ENCODE measurements at places on chromosomes 2 and 18.

DNA sequence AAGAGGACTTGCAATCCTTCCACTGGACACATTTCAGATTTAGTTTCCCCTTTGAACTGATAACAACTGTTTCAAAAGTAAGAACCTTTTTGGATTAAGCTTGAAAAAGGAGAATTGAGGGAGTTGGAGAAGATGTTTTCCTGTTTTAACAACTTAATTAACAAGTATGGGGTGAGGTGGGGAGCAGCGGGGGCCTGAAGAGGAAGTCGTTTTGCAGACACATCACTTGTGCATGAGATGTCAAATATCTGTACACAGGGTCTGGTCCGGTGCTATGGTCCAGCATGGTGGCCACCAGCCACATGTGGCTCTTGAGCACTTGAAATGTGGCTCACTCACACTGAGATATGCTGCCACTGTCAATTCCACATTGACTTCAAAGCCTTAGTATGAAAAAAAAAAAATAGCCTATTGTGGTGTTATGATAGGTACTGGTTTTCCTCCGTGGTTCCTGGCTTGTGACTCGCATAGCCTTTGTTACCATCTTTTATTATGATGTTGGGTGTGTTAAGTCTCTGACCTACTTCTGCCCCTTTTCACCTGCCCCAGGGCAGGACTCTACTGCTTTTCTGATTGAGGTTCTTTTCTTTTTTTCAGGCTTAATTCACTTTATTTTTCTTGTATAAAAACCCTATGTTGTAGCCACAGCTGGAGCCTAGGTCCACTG is 205.5 kb downstream of the BCL2 start:
- DNase-seq: no peak

- DNase-seq: peak; percentile 22
Measured at GRCh38 chr2:234003972-234004617, 46.4 kb upstream of the SPP2 start.

DNA sequence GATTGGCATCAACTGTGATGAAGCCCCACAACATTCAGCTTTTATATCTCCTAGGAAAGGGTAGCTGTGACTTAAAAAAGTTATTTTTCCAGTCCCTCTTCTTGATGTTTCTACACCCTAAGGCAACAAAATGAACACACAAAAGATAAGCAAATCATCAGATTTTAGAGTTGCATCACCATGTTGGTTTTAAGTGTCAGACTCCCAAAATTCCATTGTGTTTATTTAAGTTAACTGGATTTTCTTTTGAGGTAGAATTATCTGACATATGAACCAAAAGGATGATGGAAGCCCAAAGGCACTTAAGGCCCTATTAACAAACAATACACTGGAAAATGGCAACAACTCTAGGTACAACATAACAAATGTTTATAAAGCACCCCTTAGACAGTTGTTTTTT is 261.7 kb upstream of the SLC39A10 start:
- no peak for DNase-seq

- DNase-seq: peak; percentile 8
Measured at GRCh38 chr18:44786688-44787087, 106.0 kb downstream of the SETBP1 start.

GRCh38 chr2:175842996-175843395 is 159.1 kb downstream of the LNPK start:
- DNase-seq: no peak

DNA sequence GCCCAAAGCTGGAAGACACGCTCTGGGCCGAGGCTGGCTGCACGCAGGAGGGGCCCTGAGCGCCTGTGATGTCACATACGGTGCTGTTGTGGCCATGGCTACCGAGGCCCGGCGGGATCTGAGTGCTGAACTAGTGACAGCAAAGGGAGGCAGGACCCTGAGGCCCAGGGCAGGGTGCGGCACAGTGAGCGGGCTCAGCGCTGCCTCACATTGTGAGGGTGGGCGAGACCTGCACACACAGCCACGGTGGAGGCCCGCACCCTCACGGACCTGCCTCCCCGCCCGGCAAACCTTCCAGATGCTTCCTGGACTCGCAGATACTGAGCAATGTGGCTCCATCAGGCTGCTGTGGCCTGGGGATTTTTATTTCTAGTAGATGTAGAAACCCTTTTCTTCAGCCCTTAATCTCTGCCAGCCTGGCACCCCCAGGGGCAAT is 133.8 kb upstream of the CTDP1 start:
- no peak for DNase-seq

GRCh38 chr2:105876191-105876590 is 131.5 kb downstream of the NCK2 start:
- DNase-seq: no peak

DNA sequence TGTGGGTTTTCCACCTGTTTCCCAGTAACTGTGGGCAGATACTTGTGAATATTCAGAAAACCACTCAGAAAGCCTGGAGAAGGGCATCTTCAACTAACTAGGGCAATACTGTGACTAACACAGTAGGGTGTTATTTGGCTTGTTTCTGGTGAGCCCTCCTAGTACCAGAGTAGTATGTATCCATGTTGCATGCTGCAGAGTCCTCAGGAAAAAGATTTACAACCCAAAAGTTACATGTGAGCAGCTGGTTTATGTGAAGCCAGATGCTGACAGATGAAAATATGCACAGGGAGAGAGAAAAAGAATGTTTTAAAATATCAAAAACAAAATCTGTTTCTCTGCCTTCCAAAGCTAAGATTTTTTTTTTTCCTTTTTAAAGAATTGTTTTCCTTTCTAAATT is 333.2 kb upstream of the UBE2E3 start:
- DNase-seq: no peak

- DNase-seq: no peak
Measured at GRCh38 chr2:39867268-39867667, 88.2 kb upstream of the THUMPD2 start.

GRCh38 chr2:217992061-217992460 is 10.7 kb downstream of the TNS1 start:
- DNase-seq: no peak

GRCh38 chr18:78352910-78353309 is 626.7 kb upstream of the SALL3 start:
- DNase-seq: no peak

- no peak for DNase-seq
Measured at GRCh38 chr2:185466915-185467314, 271.7 kb upstream of the FSIP2 start.

GRCh38 chr2:173664513-173664910 is 300.7 kb downstream of the SP3 start:
- DNase-seq: no peak

DNA sequence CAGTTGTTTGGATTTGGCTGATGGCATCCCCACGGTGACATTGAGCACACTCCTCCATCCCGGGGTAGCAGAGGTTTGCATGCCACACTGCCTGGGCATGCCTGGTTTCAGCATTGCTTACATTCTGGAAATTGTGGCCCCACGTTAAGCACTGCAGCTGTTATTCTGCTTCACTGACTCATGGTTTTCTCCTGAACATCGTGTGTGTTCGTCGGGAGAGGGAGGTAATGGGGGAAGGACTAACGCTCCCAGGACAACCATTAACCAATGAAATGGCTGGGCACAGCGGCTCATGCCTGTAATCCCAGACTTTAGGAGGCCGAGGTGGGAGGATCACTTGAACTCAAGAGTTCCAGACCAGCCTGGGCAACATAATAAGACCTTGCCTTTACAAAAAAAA is 28.2 kb upstream of the YWHAQ start:
- no peak for DNase-seq

DNA sequence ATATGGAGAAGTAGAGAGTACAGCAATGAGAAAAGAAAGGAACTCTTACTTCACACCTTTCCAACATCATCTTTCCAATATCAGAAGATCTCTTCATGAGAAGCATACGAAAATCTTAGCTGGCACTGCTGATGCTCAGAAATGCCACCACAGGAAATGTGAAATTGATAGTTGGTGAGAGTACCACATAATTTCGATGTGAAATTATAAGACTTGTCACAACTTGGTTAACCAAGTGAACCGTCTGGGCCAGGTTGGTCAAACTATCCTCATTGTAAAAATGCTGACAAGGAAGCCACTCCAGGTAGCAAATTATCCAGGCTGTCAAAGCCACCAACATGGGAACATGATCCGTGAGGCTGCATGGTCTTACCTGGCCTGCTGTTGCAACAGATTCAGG is 66.5 kb downstream of the EPG5 start:
- no peak for DNase-seq

DNA sequence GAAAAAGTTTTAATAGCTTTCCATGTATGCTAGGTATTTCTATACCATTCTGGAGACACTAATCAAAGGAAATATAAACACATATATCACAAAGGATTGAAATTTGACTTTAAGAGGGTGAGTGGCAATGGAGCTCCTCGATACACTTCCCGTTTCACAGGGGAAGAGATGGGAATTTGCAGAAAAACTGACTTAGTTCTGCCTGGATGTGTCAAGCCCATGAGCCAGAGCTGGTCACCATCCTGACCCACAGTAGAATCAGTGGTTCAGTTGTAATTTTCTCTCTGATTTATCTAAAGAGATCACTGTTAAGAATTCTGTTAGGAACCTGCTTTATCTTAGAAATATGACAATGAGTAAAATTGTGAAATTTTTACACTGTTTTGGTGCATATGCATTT is 34.2 kb downstream of the PLCL1 start:
- no peak for DNase-seq

GRCh38 chr2:24883946-24884345 is 36.1 kb downstream of the ADCY3 start:
- DNase-seq: no peak

DNA sequence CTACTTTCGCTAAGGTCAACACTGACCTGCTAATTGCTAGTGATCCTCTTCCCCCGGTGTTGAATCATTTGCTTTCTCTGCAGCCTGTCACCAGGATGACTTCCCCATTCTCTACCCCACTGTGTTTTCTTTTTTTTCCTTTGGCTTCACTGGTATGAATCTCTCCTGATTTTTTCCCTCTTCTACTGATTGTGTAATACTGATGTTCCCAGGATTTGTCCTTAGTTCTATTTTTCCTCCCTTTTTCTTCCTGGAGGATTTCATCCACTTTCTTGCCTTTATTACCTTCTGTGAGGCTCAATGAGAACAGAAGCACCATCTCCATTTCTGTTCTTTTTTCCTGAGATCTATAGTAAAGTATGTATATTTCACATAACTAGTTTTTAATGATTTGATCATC is 14.1 kb upstream of the MSH2 start:
- DNase-seq: no peak

DNA sequence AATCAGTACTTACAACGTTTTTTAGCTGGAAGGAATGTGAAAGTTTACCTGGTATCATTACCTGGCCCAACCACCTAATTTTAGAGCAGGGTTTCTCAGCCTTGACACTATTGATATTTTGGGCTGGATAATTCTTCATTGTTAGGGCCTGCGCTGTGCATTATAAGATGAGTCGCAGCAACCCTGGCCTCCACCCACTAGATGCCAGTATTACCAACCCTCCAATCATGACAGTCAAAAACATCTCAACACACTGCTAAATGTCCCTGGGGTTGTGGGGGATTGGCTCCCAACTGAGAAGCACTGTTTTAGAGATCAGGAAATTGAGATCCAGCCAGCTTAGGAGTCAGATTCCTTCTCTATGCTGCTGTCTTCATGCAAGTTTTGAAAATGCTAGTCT is 265.3 kb upstream of the TCF4 start:
- no peak for DNase-seq

DNA sequence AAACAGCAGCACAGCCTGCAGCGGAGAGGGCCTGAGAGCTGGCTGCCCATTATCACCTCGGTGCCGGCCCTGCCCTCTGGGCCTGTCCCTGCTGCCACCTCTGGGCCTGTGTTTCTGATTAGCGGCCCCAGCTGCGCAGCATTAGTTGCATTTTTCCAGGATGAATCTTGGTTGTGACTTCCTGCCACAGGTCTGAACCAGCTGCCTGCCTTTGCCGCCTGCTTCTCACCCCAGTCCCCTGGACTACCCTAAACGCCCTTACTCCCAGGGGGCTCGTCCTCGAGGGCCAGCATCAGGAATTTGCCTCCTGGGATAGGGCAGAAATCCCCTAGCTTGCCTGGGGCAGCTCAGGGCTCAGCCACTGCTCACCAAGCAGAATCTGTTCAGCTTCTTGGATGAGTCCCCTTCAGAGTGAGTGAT is 342.8 kb downstream of the DYSF start:
- DNase-seq: no peak

DNA sequence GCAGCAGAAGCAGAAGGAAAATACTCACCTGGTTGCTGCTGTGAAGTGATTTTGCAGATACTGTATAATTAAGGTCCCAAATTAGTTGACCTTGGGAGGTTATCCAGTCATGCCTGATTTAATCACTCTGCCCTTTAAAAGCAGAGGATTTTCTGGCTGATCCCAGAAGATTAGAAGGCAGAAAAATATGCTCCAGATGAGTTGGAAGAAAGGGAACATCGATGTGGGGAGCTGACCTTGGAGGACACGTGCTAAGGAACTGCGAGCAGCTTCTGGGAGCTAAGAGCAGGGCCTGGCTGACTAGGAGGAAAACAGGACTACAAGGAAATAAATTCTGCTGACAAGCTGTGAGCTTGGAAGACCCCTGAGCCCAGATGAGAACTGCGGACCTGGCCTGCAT is 13.3 kb upstream of the DYM start:
- DNase-seq: no peak

DNA sequence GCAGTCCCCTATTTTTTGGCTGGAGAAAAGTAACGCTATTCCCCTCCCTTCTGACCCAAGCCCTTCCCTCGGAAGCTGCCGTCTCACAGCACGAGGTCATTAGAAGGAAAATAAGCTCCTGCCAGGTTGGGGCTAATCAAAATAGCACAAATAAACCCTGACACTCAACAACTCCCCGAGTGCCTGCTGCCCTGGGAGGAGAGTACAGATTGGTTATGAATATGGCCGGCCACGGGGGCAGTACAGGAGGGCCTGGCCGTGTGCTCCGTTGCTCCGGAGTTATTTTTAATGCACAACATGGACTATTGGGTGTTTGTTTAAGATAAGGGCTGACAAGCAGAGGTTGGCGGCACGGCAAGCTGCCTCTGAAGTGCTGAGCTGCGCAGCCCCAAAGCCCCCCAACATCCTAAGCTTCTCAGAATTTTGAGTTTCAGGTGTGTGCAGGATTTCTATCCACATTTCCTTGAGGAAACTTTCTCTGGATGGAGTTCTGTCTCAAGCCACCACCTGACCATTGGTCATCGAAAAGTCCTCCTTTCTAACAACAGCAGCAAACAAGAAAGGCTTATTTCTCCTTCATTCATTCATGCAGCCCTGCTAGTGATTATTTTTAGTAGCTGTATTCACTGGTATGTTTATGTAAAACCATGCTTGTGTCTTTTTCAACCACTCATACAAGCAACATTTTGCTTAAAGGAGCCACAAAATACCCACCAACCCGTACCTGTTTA is 58.7 kb downstream of the PAX3 start:
- DNase-seq: no peak

- no peak for DNase-seq
Measured at GRCh38 chr2:212995920-212996319, 155.5 kb downstream of the IKZF2 start.

GRCh38 chr2:45315861-45316260 is 295.2 kb downstream of the SRBD1 start:
- DNase-seq: no peak

GRCh38 chr2:219857751-219858150 is 230.3 kb downstream of the SLC4A3 start:
- DNase-seq: no peak

GRCh38 chr2:216373896-216374295 is 1.6 kb upstream of the MARCHF4 start:
- DNase-seq: no peak

GRCh38 chr2:201953396-201953795 is 80.3 kb upstream of the FZD7 start:
- DNase-seq: no peak

- DNase-seq: no peak
Measured at GRCh38 chr2:150228936-150229335, 258.5 kb downstream of the RND3 start.

GRCh38 chr2:162686336-162686735 is 152.2 kb downstream of the KCNH7 start:
- DNase-seq: no peak

- DNase-seq: no peak
Measured at GRCh38 chr18:45250479-45250878, 364.8 kb upstream of the SLC14A2 start.

All from NCI-H1436 (cell line).